ENCODE measurements at places on chromosomes 1 and 21.

- DNase-seq, result no peak
Measured at GRCh38 chr1:1171546-1172340, 1.9 kb upstream of the TTLL10 start.

GRCh38 chr1:88892357-88892877, 1.1 kb upstream of the GTF2B start:
- no peak for DNase-seq

- no peak for DNase-seq
Measured at GRCh38 chr1:156471496-156472490, 28.8 kb downstream of the MEF2D start.

DNA sequence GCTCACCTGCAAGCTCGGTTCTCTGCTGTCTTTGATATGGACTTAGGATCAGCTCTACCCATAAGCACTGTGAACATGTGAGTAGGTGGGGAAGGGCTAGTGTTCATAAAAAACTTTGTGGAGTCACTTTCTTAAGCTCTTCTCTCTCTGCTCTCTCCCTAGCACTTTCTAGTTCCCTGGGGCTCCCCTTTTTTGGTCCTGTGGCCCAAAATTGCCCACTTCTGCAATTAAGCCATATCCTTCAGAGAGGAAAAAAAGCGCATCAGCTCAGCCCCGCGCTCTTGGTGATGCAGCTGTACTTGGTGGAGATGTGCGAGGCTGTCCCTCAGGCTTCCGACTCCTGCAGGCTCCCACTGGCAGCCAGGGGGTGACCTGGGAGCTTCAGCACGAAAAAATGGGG, 23.4 kb downstream of the CCSAP start:
- DNase-seq, result no peak

DNA sequence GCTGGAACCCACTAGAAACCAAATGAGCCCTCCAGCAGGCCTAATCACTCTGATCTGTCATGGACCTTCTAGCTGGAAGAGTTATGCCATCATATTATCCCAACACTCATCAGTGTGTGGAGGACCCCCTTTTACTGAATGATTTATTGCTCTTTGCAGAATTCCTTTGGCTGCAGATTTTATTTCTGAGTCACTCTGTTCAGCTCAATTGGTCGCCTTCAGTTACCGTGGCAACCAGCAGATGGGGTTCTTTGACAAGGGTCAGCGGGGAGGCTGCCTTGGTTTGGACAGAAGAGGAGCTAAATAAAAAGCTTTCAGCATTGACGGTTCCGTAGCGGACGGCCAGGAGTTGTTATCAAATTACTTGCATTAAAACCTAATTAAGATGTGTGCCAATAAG, 220.1 kb downstream of the SDCCAG8 start:
- DNase-seq, result no peak

GRCh38 chr1:40361201-40361600, 12.3 kb upstream of the SMAP2 start:
- no peak for DNase-seq

DNA sequence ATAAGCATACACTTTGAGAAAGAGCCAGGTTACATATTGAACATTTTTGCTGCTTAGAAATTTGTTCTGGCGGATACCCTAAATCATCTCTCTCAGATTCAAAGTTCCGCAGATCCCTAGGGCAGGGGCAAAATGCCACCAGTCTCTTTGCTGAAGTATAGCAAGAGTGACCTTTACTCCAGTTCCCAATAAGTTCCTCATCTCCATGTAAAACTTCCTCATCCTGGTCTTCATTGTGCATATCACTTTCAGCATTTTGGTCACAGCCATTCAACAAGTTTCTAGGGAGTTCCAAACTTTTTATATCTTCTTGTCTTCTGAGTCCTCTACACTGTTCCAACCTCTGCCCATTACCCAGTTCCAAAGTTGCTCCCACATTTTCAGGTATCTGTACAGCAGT, 23.3 kb upstream of the LYPD8 start:
- no peak for DNase-seq

DNA sequence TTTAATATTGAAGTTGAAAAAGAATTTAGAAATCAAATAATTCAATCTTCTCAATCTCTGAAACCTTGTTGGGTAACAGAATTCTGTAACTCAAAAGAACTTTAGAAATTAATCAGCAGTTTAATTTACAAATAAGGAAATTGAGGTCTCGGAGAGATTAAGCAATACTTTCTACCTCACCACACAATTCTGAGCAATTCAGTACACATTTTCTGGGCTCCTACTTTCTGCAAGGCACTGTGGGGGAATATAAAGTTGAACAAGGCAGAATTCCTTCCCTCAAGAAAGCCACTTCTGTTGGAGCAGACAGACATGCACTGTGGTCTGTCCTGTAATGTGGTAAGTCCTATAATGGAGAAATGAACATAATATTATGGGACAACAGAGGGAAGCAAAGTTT, 47.7 kb downstream of the MEF2D start:
- DNase-seq, result no peak

- DNase-seq, result no peak
Measured at GRCh38 chr1:21721295-21721985, 52.3 kb upstream of the RAP1GAP start.

DNA sequence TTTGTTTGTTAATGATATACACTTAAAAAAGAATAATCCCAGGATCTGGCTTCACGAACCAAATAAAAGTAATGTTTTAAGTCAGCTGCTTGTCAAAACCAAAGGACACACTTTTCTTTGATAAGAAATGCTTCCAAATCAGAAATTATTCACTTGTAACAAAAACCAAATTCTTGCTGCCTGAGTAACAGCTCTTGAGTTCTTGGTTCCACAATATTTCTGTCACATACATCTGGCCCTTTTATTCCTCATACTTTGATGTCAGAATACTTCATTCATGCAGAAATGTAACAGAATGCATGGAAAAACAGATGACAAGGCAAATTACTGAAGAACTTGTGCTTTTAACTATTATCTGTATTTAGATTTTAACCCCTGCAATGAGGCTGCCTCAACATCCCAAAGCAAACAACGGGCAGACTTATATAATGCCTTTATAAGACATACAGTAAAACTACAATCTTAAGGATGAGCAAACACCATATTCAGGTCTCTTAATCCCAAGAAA, 1.5 kb downstream of the VAMP4 start:
- no peak for DNase-seq

GRCh38 chr1:228387321-228387720, 19.3 kb downstream of the TRIM11 start:
- DNase-seq, result no peak

DNA sequence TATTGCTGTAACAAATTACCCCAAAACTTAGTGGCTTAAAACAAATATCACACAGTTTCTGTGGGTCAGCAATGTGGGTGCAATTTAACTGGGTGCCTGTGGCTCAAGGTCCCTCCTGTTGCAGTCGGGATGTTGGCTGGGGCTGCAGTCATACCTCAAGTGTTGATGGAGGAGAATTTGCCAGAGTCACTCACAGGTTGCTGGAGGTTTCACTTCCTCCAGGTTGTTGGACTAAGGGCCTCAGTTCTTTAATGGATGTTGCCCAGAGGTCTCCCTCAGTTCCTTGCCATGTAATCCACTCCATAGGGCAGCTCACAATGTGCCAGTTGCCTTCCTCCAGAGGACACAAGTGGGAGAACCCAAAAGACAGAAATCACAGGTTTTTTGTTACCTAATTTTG, 2.5 kb upstream of the TAF13 start:
- no peak for DNase-seq

DNA sequence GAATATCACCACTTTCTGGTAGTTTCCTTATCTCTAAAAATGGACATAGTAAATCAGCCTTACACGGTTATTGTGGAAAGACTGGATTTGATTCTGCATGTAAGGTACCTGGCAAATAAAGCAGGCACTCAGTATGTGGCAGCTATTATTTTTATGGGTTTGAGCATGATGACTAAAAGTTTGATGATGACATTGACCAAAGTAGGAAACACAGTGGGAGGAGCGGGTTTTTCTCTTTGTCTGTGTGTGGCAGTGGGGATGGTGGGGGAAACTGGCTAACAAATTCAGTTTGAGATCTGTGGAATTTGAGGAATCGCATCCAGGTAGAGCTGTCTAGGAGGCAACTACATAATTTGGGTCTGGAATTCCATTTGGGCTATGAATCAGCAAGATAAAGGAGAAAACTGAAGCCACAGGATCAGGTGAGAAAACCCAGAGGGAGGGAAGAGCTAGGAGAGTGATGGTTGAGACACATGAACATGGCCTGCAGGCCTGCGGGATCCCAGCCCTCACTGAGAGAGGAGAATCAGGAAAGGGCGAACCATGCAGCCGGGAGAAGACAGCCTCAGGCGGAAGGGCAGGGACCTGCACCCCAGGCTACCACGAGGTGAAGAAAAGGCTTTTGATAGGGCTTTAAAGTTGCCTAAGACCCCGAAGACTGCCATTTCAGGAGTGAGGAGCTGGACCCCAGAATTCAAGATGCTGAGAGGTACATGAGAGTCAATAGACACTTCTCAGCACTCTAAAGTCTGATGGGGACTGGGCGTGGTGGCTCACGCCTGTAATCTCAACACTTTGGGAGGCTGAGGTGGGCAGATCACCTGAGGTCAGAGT, 52.2 kb downstream of the MEF2D start:
- no peak for DNase-seq

- DNase-seq, result no peak
Measured at GRCh38 chr1:175936736-175937135, 193.3 kb upstream of the TNR start.

- DNase-seq, result no peak
Measured at GRCh38 chr1:64984737-64985136, 18.4 kb upstream of the JAK1 start.

DNA sequence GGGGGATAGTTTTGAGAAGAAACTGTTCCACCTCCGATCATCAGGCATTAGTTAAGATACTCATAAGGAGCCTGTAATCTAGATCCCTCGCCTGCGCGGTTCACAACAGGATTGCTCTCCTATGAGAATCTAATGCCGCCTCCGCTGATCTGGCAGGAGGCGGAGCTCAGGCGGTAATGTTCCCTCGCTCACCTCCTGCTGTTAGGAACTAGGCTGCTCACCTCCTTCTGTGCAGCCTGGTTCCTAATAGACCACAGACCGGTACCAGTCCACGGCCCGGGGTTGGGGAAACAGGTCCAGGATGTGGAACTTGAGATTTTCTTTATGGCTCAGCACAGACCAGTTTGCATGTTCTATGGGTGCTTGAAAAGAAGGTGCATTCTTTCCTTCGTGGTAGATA, 27.2 kb upstream of the FAM3B start:
- no peak for DNase-seq

GRCh38 chr1:247357052-247357780, 25.5 kb upstream of the ZNF496 start:
- DNase-seq, result no peak

GRCh38 chr1:61452176-61453035, 272.5 kb downstream of the TM2D1 start:
- no peak for DNase-seq

GRCh38 chr1:38034871-38035270, 11.7 kb downstream of the POU3F1 start:
- DNase-seq, result no peak

DNA sequence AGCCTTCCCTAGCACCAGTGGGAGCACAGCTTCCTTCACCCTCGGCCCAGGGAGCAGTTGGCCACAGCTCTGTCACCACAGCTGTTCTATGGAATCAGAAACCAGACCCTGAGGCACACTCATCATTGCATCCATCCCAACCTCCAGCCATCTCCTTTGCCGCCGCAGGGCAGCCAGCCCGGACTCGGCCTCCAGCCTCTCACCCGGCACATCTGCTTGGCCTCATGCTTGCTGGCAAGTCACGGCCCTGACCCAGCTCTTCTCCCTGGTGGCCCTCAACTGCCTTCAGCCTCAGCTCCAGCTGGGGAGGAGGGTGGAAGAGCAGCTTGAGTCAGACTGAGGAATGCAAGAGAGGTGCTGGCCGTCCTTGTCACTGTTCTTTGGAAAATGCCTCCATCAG, 59.8 kb downstream of the TOR1AIP2 start:
- peak; percentile 51 for DNase-seq

DNA sequence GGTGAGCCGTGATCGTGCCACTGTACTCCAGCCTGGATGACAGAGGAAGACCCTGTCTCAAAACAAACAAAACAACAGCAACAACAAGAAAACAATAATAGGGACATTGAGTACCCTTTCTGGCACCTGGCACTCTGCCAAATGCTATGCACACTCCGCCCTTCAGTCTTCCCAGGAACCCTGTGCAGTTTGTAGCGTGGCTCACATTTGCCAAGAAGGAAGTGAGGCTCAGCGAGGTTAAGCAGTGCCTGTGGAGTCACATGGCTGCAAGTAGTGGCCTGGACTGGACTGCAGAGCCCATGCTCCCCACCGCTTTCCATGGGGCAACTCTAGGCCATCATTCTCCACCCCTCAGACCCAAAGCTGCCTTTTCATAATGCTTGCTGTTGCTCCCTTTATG, 5.3 kb upstream of the EVA1B start:
- DNase-seq, result no peak

GRCh38 chr1:184930232-184930631, 44.1 kb downstream of the NIBAN1 start:
- DNase-seq, result no peak

DNA sequence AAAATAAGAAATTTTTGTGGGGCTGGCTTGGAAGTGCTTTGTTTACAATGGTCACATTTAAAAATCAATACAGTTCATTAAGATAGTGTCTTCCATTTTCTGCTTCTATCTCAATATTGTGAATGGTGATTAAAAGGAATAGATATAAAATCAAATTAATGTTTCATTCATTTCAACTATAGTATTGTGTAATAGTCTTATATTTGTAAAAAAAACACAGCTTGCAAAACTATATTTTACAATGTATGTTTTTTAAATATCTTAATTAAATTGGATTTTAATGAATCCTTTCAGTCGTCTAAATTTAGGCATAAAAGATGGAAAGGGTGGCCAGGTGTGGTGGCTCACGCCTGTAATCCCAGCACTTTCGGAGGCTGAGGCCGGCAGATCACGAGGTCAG, 63.5 kb downstream of the CRB1 start:
- no peak for DNase-seq

- no peak for DNase-seq
Measured at GRCh38 chr1:68147534-68148171, 84.7 kb downstream of the WLS start.

DNA sequence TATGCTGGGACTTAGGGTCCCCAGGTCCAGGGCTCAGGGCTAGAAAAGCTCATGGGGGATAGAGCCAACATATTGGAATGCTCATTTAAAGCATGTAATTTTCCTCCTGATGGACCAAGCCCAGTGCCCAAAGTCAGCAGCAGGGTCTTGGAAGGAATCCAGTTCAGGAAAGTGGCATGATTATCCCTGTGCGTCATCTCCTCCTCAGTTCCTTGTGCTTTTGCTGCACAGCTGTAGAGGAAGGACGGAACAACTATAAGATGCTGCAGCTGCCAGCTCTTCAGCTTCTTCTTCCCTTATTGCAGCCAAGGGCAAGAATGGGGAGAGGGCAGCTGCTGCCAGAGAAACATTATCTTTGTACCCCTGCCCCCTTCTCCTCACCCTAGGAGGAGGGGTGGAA, 58.4 kb downstream of the OVGP1 start:
- DNase-seq, result no peak

- DNase-seq, result no peak
Measured at GRCh38 chr1:195158091-195158490, 1450.1 kb downstream of the KCNT2 start.
